SJCRH30 (cell line): ENCODE measurements at places on chromosomes 12 and 14. TPM values are rescaled to one million over a fixed set of nuclear protein-coding genes. Genes with fewer than 3 reads are reported as not detected.

Gene KICS2
- 8.6 and 9.7 TPM in 2 replicates for total RNA-seq

Gene ACRBP
- total RNA-seq = 0.28 TPM in 1 of 2 replicates, not detected in the other

DNA sequence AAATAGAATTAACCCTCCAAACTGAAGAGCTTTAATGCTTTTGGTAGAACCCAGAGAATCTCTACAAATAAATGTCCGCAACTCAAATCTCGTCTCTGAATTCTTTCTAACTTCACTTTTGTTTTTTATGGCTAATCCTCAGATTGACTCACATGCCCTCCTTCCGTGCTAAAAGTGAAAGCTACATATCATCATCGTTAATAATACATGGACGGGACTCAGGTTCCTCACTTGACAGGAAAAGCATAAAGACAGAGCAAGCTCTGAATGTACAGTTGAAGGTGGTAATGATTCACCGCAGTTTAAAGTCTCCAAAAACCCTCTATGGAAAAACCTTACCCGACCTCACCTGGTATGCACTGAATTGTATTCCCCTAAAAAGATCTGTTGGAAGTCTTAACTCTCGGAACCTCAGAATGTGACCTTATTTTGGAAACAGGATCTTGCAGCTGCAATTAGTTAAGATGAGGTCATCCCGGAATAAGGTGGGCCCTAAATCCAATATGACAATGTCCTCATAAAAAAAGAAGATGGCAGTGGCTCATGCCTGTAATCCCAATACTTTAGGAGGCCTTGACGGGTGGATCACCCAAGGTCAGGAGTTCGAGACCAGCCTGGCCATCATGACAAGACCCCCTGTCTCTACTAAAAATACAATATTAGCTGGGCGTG is 147.4 kb upstream of the FOXN3 start:
- no peak for DNase-seq

DNA sequence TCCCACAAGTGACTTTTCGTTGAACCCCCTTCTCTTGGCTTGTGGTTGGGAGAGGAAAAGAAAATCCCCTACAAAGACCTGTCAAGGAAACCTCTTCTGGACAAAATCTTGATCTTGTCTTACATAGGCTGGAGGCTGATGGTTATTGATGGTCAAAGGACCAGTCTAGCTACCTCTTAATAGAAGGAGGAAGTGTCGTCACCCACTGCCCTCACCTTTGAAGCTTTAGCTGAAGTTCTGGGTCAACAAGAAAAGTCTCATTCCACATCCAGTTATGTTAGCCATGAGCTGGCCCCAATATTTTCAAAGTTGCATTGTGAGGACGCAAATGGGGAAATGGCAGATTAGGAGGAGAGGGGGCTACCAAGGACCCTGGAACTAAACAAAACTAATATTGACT is 6.2 kb upstream of the KSR2 start:
- DNase-seq = no peak

- DNase-seq = no peak
These were observed 7.8 kb downstream of the LHX5 start for GRCh38 chr12:113463746-113464451.

DNA sequence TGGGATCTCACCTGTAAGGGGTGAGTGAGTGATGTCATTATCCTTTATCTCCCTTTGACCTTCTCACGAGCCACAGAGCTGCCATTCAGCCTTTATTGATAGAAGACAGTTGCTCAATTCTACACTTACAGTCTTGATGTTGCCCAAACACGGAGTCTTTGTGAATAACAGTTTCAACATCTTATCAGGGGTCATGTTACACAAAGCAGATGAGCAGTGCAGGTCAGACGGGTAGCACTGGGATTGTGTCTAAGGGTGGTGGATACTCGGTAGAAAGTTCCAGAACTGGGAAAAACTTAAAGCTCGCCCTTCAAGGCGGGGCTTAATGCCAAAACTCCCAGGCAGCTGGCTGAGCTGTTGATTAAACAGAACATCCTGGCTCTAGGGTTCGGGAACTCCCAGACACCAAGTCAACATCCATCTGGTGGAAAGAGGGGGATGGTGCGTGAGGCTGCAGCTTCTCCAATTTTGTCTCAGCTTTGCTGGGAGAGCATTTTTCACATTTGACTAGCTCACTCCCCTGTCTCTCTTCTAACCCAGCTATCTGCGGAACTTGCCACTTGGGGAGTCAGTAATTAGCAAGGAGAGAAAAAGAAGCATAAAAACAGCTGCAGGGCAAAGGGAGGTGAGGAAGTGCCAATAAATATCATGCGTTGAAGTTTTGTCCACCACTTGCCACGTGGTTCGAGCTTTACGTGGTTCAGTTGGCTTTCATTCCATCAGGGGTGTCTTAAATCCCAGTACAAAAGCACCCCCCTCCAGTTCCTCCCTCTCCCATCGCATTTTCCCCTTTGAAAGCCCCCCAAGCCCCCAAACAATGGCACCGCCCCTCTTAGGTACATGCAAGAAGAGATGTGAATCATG is 31.0 kb downstream of the FOXN4 start:
- no peak for DNase-seq

GRCh38 chr12:65278576-65279368 is at the start of gene MSRB3:
MSRB3 (plus strand) TSS chr12:65278683; CDS start chr12:65308580, 29,897 bp downstream.
- peak; percentile 78 for DNase-seq

- DNase-seq = peak; percentile 3
These were observed 745.7 kb downstream of the DIO2 start for GRCh38 chr14:79465651-79466050.

Gene GPR135
- 1.8 and 2.3 TPM in 2 replicates for total RNA-seq

DNA sequence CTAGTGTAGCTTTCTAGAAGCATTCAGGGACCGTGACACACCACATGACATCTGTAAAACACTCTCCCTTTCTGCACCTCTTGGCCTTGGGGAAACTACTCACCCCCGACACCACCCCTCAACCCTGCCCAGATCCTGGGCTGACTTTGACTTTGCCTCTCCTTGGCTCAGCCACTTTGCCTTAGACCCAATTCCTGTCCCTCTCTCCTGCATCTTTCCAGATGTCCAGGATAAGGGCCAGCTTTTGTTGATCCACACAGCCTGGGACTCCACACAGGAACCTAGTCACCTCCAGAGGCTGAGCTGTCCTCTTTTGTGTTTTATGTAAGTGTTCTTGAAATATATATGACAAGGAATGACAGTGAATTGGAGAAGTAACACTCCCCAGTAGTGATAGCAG is 153.7 kb upstream of the PLXNC1 start:
- DNase-seq = no peak

DNA sequence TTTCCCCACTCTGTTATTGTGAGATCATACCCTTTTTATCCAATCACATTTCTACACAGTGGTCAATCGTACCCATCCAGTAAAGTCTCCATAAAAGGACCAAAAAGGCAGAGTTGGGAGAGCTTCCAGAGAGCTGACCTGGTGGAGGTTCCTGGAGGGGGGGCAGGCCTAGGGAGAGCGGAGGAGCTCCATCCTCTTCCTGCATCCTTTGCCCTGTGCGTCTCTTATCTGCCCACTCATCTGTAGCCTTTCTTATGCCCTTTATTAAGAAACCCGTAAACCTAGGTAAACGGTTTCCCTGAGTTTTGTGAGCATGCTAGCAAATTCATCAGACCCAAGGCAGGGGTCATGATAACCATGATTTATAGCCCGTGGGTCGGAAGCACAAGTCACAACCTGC is 26.2 kb downstream of the EVL start:
- DNase-seq = no peak

GRCh38 chr14:96576937-96577336 is 74.8 kb downstream of the PAPOLA start:
- no peak for DNase-seq

DNA sequence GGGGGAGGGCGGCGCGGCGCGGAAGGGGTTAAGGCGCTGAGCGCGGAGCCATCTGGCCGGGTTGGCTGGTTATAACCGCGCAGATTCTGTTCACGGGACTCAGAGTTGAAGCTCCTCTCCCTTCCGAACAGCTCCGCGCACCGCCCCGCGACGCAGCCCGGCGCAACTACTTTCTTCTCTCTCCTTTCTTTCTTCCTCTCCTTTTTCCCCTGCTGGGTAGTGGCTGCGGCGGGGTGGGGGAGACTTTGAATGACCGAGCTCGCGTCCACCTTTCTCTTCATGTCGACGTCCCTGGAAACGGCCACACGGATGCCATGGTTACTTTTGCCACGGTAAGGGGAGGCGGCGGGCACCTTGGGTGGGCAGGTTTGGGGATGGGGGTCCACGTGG is at the start of gene NTF3:
TSS of gene NTF3 (plus strand) at position 98 of the 390 bp plus-strand sequence. CDS start at position 315, 217 bp downstream.
- DNase-seq = peak; percentile 79

DNA sequence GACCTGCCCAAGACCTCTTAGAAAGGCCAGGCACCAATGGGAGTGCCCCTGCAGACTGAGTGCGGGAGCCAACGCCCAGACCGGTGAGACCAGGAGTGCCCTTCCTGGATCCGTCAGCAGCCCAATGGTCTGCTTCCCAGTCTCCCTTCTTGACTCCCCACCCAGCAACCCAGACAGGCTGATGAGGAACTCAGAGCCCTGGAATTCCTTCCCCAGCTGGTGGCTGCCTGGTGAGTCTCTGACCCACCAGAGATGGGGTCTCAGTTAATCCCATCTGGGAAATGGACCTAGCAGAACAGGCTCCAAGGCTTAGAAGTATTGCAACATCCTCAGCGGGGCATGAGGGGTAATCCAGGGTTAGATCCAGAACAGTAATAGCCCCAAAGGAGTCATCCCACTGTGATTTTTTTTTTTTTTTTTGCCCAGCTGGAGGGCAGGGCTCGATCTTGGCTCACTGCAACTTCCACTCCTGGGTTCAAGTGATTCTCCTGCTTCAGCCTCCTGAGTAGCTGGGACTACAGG is 1.5 kb upstream of the RASAL1 start:
- DNase-seq = no peak

DNA sequence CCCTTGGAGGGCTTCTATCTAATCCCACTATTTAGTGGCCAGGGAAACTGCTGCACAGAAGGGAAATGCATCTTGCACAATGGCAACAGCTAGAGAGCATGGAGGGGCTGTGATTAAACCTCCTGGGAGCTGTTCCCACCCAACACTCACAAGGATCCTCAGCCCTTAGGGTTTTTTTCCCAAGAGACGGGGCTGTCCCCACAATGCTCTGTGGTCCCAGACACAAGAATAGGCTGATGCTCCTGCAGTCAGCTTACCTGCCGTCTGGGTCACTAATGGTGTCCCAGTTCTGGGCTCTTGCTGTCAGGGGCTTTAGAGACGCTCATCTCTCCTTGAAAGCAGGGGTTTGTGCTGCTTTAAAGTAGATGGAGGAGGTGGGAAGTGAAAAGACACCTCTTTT is 4.6 kb downstream of the SERPINA1 start:
- no peak for DNase-seq
